ENCODE measurements at places on chromosomes 2 and 18.

GRCh38 chr2:20424300-20425290 lies 22.3 kb upstream of the RHOB start:
- peak; percentile 53 for DNase-seq

- DNase-seq: peak; percentile 9
Observed at GRCh38 chr2:182717416-182717815, 1.4 kb downstream of the DNAJC10 start.

- DNase-seq: no peak
Observed at GRCh38 chr2:136664713-136665405, 100.5 kb upstream of the THSD7B start.

- DNase-seq: no peak
Observed at GRCh38 chr2:138931284-138932256, 151.4 kb upstream of the NXPH2 start.

DNA sequence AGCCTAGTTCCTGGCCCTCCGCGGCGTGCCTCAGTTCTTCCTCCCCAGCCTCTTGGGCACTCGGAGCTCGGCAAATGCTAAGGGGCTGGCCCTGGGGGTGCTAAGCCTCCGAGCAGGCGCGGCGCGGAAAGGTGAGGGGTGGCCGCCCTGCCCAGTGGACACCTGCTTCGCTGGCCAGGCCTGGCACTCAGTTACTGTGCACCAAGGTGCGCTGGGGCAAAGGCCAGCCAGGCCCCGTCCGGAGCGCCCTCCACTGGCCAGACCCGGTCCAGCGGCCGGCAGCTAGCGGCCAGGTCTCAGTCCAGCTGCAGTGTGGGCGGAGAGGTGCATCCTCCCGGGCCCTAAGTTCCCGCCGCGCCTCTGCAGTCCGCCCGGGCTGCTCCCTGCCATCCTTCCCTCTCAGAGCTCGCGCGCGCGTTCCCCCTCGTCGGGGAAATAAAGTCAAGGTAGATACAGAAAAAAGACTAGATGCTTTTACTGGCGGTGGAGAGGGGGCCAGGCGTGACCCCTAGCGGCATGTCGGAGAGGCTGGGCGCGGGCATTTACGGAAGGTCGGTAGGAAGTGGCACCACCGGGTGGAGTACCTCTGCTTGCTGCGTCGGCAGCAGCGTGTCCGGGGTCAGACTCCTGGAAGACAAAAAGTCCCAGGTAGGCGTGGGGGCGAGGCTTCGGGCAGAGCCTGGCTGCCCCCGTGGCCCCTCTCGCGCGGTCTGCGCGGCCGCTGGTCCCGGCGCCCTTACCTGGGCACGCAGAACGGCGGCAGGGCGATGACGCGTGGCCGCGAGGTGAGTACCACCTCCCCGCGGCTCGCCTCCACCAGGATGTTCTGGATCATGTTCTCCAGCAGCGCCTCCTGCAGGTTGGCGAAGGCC lies 9.4 kb upstream of the CRYBA2 start:
- DNase-seq: no peak

DNA sequence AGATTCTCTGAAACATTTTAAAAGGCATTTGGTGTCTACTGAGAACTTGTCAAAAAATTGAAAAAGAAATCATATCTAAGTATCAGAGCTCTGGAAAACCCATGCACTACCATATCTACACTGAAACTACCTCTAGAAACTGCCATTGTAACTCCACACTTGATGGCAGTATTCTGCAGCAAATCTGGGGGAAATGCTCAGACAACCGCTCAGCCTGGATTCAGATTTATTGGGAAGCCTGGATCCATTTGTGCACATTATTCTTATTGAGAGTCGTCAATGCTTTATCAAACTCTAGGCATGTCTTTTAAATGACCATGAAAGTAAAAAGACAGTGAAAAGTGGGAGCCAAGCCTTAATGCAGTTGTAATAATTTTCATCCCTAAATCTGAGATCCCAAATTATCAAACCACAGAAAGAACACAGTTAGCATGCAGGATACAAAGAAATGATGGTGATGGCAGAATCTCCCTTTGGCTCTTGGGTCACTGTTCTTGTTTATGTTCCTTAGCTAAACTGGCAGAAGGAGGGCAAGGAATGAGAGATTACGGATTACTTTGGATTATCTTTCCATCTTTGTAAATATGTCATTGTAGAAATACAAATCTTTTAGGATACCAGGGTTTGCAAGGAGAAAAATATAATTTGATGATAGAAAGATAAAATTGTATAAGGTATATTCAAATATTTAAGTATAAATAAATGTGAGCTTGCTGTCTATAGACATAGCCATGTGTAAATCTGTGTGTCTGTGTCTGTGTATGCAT lies 512.1 kb upstream of the SYT4 start:
- no peak for DNase-seq

All from GM12892 (cell line).